GM12878 (cell line): ENCODE measurements at places on chromosomes 3 and 15. TPM values are rescaled to one million over a fixed set of nuclear protein-coding genes. Genes with fewer than 3 reads are reported as not detected.

GRCh38 chr15:23548071-23548470 lies 17.4 kb upstream of the MKRN3 start:
- no peak for DNase-seq

DNA sequence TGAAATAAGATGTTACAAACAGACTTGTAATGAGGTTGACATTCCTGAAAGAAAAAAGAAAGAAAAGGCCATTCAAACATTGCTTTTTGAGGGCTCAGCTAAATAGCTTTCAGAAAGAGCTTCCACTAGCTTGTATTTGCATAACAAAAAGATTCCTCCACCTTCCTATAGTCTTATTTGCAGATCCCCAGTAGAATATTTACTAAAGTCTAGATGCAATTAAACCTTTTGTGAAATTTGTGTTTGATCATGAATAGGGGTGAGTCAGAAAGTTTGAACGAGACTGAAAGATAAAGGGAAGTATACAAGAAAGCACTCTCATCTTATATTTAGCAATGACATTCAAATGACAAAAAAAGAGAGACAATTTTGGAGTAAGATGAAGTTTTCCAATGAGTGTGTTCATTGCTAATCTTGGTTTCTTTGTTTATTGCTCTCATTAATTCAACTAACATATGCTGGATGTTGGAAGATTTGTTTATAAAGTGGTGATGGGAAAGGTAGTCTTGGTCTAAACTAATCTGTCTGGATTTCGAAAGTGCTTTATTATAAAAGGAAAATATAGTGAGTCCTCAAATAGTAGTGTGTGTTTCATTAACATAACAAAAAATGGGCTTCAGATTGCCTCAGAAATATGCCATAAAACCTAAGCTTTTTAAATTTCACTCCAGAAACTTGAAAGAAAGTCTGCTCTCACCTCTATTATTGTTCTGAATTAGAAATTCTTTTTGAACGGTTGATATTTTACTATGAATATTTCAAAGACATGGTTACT lies 9.1 kb upstream of the CADPS start:
- DNase-seq, result no peak

DNA sequence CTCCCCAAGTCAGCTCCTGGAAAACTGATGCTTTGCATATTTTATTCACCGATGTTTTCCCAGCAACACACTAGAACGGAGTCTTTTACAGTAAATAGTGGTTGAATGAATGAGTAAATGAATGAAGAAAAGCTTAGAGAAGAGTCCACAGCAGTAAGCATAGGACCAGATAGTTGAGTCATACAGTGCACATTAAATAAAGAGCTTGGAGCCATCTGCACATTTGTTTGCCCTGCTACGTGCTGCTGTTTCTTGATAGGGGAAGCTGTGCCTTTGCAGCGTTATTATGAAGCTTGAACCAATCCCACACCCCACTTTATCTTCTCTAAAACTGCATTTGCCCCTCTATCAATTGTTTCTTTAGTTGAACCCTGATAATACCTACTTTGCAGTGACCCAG lies 1.2 kb downstream of the FAM98B start:
- DNase-seq, result no peak

GRCh38 chr3:16439163-16439847 lies 74.2 kb downstream of the RFTN1 start:
- DNase-seq, result no peak

GRCh38 chr3:184380185-184380626 lies 352 bp downstream of the CHRD start:
- no peak for DNase-seq

Gene CRYGS
- 0.73 and 1.6 TPM in 2 replicates for polyA plus RNA-seq

GRCh38 chr3:8371960-8372463 lies 129.6 kb upstream of the LMCD1 start:
- DNase-seq, result no peak

GRCh38 chr15:98769867-98770266 lies 121.5 kb downstream of the IGF1R start:
- DNase-seq, result no peak

Gene GREM1
- 0.08 and 0.36 TPM in 2 replicates for polyA plus RNA-seq

GRCh38 chr3:62995119-62995518 lies 119.9 kb upstream of the CADPS start:
- no peak for DNase-seq

Gene BCL2A1
- 181 and 190 TPM in 2 replicates for polyA plus RNA-seq

Gene DCLK3
- polyA plus RNA-seq, result not detected in 2 replicates

Gene ATP13A5
- polyA plus RNA-seq, result not detected in 2 replicates
